ENCODE measurements at places on chromosomes 2 and 18.

- DNase-seq, result no peak
These were observed 15.3 kb upstream of the PTPN4 start for GRCh38 chr2:119744335-119744939.

DNA sequence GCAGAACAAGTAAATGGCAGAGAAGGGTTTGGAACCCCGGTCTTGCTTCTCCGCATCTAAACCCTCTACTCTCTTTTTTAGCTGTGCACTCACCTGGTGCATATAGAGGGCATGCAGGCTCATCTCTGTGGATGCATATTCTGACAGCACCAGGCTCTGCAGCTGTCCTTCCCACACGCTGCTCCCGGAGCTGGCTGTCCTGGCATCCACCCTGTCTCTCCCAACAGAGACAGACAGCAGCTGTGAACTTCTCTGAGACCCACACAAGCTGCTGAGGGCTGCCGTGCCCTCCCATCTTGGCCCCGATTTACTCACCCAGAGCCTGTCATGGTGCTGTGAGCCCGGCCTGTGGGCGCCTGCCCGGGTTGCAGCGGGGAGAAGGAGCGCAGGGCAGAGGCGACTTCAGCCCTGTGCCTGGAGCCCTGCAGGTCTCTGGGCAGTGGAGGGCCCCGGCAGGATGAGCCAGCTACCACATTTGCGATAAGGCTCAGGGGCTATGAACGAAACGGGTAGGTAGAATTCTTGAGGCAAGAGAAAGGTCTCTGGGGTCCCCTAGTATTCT, 3.3 kb upstream of the ABCB6 start:
- DNase-seq, result no peak

DNA sequence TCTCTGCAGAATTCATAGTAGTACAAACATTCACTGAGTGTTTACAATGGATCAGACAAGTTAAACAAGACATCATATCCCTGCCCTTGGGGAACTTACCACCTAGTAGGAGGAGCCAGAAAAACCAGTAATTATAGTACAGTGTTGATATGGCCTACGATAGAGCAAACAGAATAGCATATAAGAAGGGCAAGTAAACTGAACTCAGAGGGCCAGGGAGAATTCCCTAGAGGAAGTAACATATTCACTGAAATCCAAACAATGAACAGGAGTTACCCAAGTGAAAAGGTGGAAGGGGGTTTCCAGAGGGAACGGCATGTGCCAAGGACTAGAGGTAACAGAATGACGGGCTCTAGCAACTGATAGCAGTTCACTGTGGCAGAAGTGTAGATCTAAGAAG, 34.1 kb downstream of the NHEJ1 start:
- no peak for DNase-seq

DNA sequence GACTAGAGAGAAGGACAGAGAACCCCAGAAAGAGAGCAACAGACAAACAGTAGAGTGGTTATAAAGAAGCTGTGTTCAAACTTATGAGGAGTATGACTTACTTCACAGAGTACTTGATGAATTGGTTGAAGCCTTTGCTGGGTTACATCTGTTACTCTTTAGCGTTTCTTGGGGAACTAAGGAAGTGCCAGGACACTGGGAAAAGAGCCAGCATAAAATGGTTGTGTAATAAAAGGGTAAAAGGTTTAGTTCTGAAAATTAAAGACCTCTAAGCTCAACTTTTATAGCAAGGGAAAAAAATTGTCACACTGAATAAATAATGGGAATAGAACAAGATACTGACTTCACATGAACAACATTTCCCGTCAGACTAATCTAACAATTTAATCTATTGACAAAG, 17.0 kb upstream of the STAT4 start:
- no peak for DNase-seq

DNA sequence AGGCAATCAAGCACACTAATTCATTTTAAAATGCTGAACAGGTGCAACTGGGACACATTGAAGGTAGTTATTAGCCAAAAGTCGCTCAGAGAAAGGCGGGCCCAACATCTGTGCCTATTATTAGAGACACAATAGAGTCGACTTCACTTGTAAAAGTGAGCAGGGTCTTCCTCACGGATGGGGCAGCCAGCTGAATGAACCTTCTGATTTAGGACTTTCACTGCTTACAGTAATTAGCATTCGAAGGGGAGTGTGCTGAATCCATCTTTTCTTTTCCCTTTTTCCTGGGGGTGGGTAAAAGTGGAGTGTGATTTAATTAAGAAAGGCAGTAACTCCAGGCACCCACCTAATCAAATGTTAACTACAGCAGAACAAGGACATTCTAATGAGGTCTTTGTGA, 677.7 kb downstream of the DCDC2C start:
- no peak for DNase-seq

- no peak for DNase-seq
These were observed 20.9 kb upstream of the STEAP3 start for GRCh38 chr2:119202610-119203310.

DNA sequence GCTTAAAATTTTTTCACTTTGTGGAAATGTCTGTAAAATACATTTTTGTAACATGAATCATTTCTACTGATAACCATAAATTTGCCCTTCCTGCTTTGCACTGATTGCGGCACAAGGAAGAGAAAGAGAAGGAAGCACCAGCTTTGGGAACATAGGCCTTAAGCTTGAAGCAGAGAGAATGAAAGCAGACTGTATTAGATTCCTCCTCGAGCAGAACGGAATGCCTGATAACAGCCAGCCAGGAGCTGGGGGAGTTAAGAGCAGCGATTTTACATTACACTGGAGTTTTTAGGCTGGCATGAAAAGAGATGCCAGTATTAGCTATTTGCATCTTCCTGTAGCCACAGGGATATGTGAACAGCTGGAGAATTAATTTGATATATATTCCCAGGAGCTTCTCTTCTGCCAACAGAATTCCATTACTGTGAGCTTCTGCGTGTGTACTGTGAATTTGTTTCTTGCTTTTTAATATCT, 33.5 kb downstream of the CRIM1 start:
- no peak for DNase-seq

- no peak for DNase-seq
These were observed 36.5 kb upstream of the HNRNPA3 start for GRCh38 chr2:177175917-177176668.

DNA sequence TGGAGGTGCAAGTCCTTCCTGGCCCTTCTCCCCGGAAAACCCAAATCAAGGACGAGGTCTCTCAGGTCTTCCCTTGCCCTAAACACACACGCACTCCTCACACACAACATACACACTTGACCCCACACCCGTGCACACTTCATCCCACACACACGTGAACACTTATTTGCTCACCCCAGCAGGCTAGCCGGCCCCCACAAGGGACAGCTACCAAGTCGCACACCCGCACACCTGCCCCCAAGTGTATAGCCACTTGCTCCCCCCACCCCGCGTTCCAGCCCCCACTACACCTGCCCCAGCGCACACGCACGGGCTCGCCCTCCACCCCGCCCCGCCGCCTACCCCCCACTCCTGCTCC, 359 bp downstream of the TGFBRAP1 start:
- no peak for DNase-seq

- no peak for DNase-seq
These were observed 658.3 kb upstream of the NXPH2 start for GRCh38 chr2:139438478-139438877.

GRCh38 chr2:42976351-42976750, 184.0 kb upstream of the HAAO start:
- DNase-seq, result peak; percentile 87

- peak; percentile 39 for DNase-seq
These were observed 50.8 kb downstream of the EPHA4 start for GRCh38 chr2:221521233-221521845.

GRCh38 chr2:80322958-80323357, 18.4 kb upstream of the LRRTM1 start:
- DNase-seq, result no peak

DNA sequence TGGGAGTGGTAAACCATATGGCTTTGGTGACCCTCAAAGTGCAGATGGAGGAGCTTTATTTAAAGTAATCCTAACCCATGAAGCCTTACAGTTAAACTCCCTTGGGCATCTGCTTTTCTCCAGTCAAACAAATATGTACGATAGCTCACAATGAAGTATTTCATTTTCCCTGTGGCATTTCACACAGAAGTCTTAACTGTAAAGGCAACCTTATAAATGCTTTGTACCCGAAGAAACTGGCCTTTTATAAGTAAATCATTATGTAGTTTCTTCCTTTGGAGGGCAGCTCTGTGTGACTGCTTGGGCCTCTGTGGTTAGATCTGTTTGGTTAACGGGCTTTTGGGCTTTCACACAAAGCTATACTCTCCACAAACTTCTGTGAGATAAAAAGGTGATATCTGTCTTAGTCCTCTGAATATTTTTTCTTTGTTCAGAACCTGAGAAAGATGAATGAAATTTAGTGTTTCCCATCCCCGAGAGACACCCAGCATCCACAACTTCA, 46.6 kb downstream of the SCN1A start:
- no peak for DNase-seq

GRCh38 chr2:222418739-222419138, 5.6 kb upstream of the SGPP2 start:
- peak; percentile 56 for DNase-seq

DNA sequence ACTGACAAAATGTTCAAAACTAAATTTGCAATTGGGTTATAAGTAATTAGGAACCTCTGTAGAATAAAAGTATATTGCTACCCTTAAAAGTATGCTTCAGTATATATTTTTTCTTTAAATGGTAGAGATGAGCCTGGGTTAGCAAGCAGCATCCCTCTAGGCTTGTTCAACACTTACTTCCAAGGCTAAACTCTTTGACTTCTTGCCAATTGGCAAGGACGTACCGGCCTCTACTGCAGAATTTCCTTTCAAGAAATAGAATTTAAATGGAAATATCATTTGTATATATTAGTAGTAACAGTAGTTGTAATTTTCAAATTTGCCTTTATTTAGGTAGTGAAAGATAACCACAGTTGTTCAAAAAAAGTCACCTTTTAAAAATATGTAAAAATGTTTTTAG, 105.1 kb upstream of the SLC38A11 start:
- DNase-seq, result no peak

DNA sequence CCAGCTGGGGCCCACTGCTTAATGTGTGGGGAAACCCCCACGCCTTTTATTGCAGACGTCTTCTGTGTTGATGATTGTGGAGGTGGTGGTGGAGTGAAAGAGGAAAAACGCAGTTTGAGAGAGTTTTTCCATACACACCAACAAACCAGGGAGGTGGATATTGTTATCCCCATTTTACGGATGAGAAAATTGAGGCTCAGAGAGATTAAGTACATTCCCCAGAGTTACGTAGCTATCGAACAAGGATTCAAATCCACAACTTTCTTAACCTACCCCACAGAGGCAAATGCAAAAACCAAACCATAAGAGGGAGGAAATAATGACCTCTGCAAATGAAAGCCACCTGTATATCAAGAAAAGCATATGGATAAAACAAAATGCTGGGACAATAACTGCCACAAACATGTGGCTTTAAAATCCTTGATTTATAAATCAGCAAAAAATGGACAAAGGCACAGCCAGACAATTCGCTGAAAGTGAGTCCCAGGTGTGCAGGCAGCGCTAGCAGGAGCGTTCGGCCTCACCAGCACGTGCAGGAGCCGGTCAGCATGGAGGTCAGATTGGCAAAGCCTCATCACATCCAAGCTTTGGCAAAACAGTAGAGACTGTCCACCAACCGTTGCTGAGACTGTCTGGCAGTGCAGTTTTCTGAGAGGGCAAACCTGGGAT, 12.6 kb upstream of the RAB17 start:
- DNase-seq, result no peak

DNA sequence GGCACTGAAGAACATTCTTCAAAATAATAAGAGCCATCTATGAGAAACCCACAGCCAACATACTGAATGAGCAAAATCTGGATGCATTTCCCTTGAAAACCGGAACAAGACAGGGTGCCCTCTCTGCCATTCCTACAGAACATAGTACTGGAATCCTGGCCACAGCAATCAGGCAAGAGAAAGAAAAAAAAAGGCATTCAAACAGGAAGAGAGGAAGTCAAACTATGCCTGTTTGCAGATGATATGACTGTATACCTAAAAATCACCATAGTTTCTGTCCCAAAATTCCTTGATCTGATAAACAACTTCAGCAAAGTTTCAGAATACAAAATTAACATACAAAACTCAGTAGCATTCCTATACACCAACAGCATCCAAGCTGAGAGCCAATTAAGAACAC, 119.5 kb upstream of the PARD3B start:
- no peak for DNase-seq

DNA sequence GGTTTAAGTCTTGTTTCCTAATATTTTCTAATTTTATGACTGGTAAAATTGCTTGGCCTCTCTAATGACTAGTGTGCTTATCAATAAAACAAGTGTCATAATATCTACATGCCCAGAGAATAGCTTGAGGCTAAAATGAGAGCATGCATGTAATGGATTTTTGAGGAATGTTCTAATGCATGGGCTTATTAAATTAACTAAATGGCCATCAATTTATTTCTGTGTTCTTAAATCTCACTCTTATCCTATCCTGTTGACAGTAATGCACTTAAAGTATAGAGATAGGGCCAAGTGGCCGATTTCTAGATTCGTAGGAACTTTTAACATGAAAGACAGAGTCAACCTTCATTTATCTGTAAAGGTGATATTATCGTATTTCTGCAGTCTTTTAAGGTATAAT, 252.4 kb upstream of the COL3A1 start:
- DNase-seq, result no peak

- DNase-seq, result no peak
These were observed 140.2 kb downstream of the PLCL1 start for GRCh38 chr2:197944416-197945096.

- DNase-seq, result no peak
These were observed 274.8 kb downstream of the SP3 start for GRCh38 chr2:173690349-173690748.

- DNase-seq, result no peak
These were observed 67.4 kb downstream of the IL1R2 start for GRCh38 chr2:102059151-102059550.

GRCh38 chr2:105888625-105889024, 143.9 kb downstream of the NCK2 start:
- peak; percentile 55 for DNase-seq

DNA sequence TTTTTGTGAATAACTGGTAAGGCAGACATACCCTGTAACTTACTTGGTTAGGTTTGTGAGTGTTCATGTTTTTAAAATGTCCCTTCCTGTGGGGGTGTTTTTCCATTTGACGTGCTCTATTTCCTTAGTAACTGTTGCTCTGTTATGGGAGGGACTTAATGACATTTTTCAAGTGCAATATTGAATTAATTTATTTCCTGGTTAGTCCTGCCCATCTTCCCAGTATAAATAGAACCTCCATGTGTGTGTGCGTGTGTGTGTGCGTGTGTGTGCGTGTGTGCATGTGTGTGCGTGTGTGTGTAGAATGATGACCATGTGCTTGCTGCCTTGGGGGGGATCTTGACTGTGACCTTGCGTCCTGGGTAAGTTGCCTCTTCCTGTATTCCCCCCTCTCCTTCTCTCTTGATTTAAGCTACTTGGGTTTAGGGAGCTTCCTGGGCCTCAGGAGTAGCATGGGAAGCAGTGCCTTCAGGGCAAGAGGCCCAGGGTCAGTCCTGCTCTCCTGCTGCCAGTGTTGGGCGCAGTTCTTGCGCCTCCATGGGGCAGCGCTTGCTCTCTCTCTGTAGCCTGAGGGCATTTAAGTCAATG, 163.9 kb downstream of the LDLRAD4 start:
- DNase-seq, result peak; percentile 61
